CMK (cell line): ENCODE measurements at places on chromosomes 6 and 20.

DNA sequence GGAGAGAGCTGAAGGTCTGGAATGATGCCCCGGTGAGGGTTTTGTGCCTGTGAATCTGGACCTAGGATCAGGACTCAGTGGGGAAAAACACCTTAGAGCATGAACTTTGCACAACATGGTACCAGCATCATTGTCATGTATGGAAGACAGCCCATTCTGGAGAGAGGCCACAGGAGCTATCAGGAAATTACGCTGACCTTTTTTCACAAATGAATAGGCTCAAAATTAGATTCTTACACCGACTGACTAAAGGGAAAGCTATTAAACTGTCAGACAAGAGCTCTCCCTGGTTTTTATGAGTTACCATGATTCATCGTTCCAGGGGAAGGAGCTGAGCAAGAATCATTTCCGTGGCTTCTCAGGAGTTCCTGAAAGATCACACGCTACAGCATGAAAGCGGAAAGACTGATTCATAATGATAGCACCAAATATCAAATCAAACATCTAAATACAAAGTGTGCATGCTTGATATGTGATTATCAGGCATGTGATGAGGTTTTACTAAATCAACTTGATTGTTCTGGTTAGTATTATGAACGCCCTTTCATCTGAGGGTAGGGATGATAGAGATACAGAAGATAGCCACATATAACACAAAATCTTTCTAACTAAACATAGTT, 224.9 kb upstream of the SMLR1 start:
- DNase-seq: no peak

DNA sequence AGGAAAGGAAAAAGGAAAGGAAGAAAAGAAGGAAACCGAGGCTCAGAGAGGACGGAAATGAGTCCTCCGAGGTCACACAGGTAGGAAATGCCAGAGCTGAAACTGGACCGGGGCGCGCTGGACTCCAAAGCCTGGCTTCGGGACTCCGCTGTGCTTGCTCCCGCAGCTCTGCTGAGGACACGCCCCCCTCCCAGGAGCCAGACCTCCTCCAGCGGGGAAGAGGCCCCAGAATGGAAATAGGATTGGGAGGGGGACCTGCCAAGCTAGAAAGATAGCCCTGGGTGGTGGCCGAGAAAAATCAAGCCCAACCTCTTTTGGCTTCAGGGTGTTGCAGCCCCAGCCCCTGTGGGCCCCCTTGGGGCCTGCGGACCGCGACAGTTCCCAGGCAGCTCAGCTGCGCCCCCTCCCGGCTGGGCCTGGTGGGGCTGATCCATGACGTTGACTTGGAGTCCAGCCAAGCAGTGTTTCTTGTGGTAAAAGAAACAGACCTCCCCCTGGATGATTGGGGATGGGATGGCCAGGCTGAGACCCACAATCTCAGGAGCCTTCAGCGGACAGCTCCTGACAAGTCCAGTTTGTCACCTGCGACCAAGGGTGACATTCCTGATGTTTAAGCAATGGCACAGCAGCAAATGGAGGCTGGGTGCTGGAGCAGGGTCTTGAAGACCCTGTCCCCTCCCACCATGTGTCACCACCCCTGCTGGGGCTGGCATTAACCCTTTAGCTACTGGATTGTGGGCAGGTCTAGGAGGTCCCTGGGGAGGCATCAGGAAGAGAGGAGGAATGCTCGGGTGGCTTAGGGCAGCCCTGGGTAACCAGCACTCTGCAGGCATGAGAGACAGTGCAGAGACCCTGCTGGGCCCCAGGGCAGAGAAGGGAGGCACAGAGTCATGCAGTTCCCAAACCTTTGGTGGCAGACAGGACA, 55.4 kb downstream of the RIPOR3 start:
- peak; percentile 31 for DNase-seq

GRCh38 chr6:157689875-157690274, 133.2 kb upstream of the SNX9 start:
- DNase-seq: no peak

- DNase-seq: no peak
Measured at GRCh38 chr6:142896732-142897131, 48.2 kb downstream of the HIVEP2 start.

GRCh38 chr6:145112711-145113148, 622.6 kb downstream of the EPM2A start:
- DNase-seq: no peak
